ENCODE measurements at places on chromosomes 2 and 18. TPM values are rescaled to one million over a fixed set of nuclear protein-coding genes. Genes with fewer than 3 reads are reported as not detected.
A peak's percentile ranks its signal among the peaks of the same experiment; 100 is the strongest.

DNA sequence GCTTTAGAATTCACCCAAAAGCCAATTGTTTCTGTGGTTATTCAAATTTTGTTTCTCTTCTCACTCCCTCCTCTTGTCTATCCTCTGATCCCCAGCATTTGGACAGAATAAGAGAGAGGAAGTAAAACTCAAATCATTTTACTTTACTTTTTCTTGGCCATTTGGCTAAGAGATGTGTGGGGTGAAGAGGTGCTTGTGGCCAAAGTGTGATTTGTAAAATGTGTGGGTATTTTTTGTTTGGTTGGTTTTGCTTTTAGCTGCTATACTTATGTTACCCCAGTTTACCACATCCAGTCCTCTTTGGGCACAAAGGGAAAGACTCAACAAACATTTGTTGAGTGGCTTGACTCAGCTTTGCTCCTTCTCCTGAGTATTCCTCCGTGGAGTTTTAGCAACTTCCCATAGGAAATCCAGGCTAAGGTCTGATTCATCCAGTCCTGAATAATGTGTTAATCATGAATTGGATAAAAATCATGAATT lies 109.1 kb upstream of the CYP1B1 start:
- DNase-seq: no peak

GRCh38 chr2:131145040-131145439 lies 39.9 kb downstream of the PLEKHB2 start:
- no peak for DNase-seq

DNA sequence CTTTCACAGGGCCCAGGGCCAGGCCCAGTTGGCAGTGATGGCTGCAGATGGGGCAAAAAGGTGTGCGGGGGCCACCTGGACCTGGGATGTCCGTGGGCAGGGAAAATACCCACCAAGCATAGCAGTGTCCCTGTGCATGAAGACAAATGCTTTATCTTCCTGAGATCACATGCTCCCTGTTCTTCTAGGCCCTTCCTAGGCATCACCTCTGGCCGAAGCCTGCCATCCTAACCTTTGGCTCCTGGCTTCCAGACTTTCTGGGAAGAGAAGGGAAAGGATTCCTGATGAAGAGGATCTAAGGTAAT lies 105.0 kb upstream of the SMAD2 start:
- no peak for DNase-seq

DNA sequence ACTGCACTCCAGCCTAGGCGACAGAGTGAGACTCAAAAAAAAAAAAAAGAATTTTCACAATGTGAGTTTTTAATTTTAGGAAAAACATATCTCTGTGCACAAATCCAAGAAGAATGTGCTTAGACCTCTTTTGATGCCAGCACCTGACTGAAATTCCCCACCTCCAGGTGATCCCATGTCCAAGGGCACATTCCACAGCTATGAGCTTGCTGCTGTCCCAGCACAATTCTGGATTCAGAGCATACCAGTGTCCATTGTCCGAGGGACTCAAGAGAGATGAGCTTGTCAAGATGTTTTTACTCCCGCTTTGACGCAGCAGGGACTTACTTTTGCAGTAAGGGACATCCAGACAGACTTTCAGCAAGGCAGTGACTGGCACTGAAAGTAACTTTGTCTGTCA lies 489.1 kb upstream of the ACVR2A start:
- peak; percentile 14 for DNase-seq

GRCh38 chr18:6943143-6943542 lies 174.5 kb downstream of the LAMA1 start:
- DNase-seq: no peak

- peak; percentile 29 for DNase-seq
Observed at GRCh38 chr2:129189617-129190319, 789.7 kb upstream of the RAB6C start.

GRCh38 chr2:197254776-197255530 lies 55.6 kb downstream of the ANKRD44 start:
- DNase-seq: no peak

DNA sequence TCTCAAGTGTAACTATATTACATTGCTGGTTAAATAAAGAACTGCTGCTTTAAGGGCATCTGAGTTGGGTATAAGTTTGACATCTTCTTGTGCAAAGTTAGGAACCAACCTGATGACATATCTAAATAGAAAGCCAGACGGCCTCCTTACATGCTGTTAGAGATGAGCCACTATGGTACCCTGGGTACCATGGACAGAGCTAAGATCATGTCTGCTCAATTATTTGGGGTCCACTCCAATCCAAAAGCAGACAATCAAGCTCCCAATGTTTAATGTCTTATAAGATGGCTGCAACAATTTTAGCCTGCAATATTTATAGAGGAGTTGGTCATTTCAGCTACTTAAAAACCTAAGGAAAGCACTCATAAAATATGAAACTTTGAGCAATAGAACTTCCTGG lies 86.2 kb downstream of the UPP2 start:
- peak; percentile 15 for DNase-seq

DNA sequence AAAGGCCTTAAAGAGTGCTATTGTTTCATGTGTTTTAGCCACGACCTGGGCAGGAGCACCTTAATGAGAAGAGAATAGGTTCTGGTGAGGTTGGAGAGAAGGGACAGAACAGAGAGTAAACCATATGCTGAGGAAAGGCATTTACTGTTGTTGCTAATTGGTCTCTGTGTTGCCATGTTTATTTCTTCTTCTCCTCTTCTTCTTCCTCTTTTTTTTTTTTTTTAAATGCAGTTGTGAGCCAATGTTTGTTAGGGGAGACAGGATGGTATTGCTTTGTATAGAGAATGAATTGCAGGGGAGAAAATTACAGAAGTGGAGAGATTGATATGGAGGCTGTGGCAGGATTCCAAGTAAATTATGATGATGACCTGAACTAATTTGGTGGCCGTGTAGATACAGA lies 2.6 kb downstream of the SCN9A start:
- no peak for DNase-seq

DNA sequence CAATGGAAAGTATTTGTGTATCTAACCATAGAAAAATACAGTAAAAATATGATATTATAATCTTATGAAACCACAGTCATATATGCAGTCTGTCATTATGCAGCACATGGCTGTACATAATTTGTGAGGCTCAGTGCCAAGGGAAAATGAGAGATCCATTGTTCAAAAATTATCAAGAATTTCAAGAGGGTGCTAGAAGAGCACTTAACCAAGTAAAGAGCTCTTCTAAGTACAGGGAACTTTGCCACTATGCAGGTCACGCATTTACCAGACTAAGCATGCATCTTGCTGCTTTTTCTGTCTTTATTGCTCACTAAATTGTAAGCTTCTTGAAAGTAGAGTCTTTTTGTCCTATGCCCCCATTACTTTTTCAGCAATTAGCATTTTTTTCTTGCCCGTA lies 438.0 kb downstream of the LRP1B start:
- DNase-seq: no peak

GRCh38 chr2:67600946-67601345 lies 203.8 kb downstream of the ETAA1 start:
- no peak for DNase-seq

GRCh38 chr2:201929281-201930026 lies 104.2 kb upstream of the FZD7 start:
- DNase-seq: no peak

DNA sequence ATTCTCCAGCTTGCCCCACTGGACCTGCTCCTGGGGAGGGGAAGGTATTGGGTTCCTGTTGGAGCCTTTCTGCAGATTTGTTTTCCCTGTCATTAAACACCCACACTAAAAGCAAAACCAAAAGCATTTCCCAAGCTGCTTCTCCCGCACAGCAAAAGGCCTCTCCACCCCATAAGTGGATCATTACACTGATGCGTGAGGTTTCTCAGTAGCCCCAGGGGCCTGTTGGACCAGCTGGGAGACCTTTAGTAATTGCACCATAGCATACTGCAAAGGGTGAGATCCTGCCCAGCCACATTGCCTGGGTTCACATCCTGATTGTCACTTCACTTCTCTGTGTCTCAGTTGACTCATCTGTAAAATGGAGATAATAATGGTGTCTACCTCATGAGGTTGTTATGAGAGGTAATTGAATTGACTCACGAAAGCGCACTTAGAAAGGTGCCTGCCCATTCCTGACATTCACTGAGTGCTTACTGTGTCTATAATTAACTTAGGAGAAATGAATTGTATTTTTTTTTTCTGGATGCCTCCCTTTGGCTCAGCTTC lies 43.9 kb downstream of the TOGARAM2 start:
- DNase-seq: no peak

- peak; percentile 33 for DNase-seq
Observed at GRCh38 chr2:15780912-15781574, 159.3 kb upstream of the MYCN start.

DNA sequence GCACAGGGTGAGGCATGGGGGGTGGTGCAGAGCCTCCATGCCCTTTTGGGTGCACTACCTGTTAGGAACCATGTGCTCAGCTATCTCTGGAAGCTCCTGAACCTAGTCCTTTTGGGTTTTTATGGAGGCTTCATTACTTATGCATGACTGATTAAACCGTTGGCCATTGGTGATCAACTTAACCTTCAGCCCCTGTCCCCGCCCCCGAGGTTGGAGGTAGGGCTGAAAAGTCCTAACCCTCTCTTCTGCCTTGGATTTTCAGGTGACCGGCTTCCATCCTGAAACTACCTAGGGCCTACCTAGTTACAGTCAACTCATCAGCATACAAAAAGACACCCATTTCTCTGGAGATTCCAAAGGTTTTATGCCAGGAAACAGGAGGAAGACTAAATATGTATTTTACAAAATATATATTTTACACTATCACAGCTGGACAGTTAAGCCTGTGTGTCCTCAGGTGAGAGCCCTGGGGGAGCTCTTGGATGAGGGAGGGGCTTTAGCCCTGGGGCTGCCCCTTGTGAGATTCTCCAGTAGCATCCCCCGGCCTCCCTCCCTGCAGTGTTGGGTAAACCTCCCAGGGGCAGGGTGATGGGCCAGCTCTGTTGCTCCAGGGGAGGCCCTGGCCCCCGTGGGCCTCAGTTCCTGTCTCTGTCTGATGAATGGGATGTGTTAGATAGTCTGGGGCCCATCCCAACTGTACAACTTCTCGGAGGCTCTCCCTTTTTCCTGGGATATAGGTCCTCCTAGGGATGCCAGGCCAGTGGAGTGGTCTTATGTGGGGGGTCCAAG lies 24.1 kb downstream of the GLI2 start:
- peak; percentile 51 for DNase-seq

- DNase-seq: no peak
Observed at GRCh38 chr2:172048508-172049503, 36.5 kb upstream of the DLX1 start.

DNA sequence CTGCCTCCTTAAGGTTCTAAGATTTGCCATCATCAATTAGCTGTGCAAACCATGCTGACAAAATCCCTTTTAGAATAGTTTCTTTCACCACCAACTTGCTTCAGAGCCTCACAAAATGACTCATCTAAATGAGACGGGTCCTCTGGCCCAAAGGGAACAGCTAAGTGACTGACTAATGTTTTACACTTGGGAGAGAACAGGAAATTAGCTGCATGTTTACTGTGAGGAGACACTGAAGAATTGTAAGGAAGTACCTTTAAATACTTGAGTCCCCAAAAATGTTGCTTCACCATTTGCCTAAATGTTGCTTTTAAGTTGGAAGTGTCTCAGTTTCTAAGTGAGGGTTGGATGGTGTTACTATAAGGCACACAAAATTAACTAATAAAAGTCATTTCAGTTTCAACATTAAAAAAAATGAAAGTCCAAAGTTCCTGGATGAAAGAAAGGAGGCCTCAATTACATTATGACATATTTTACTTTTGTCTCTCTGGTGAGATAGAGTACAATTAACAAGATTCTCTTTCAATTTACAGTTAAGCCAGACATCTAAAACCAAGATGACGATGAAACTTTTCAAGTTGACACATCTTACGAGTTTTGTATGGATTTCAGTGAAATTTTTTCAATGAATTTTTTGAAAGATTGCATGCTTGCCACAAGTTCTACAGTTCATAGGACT lies 229.1 kb upstream of the FN1 start:
- DNase-seq: no peak

GRCh38 chr2:11032396-11032795 lies 120.7 kb downstream of the KCNF1 start:
- no peak for DNase-seq

DNA sequence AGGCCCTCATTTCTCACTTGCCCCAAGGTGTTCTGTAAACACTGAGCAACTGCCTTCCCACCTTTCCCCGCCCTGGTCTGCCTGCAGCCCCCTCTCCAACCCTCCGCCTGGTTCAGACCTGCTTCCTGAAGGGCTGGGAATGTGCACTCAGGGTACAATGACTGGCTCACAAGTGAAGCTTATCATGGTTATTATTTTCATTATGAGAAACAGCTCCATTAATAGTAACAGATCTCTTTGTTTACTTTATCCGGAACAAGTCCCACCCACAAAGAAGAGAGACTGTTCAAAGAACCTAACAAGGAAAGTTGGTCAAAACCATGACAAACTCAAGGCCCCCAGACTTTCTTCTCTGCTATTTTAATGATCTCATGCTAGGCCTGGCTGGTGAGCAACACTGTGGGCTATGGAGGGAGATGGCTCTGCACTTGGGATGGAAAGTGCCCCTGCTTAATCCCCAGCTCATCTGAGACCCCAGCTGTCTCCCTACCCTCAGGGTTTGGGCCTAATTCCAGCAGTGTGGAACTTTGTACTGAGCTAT lies 36.7 kb downstream of the ARHGAP25 start:
- DNase-seq: no peak

DNA sequence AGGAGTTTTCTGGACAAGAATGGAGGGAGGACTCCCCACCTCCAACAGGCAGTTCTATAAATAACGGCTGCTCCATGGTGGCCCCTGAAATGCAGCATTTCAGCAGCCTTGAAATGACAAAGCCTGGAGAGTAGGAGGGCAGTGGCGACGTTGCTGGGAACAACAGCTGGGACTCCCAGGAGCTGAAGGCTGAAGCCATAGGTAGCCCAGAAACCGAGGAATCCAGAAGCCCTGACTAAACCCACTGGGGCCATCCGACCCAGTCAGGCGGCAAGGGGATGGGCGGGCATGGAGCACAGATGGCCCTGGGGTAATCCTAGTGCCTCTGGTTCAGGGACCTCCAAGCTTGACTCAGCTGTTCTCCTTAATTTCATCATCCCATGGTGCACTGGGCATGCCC lies 9.0 kb downstream of the PRKAG3 start:
- DNase-seq: no peak

The AGXT gene
- not detected for total RNA-seq

The TTN gene
- total RNA-seq: 8.3 TPM

The SELENOI gene
- 67.8 TPM for total RNA-seq

The RAB17 gene
- 26.9 TPM for total RNA-seq

The NEU2 gene
- total RNA-seq: not detected

The NCK2 gene
- 62.4 TPM for total RNA-seq

The SCYGR4 gene
- total RNA-seq: not detected

The PCGF1 gene
- total RNA-seq: 14.3 TPM

All from GM23338 (cell line).